ENCODE measurements at places on chromosomes 13 and 19. TPM values are rescaled to one million over a fixed set of nuclear protein-coding genes. Genes with fewer than 3 reads are reported as not detected.

CGB2 gene
- not detected for total RNA-seq

GADD45B gene
- 88.8 TPM for total RNA-seq

NLRP7 gene
- total RNA-seq = not detected

ZNF540 gene
- total RNA-seq = not detected

KANK3 gene
- 5.4 TPM for total RNA-seq

GZMM gene
- total RNA-seq = 0.38 TPM

CALR3 gene
- total RNA-seq = not detected

NUMBL gene
- total RNA-seq = 77.5 TPM

RDH8 gene
- total RNA-seq = 0.27 TPM

SULT2B1 gene
- 16.8 TPM for total RNA-seq

MRPL57 gene
- total RNA-seq = 24.8 TPM

AMER2 gene
- total RNA-seq = not detected

CNFN gene
- total RNA-seq = 55.2 TPM

DACT3 gene
- 0.22 TPM for total RNA-seq

SERP2 gene
- total RNA-seq = not detected

IGFL1 gene
- total RNA-seq = 2.0 TPM

NALCN gene
- 4.5 TPM for total RNA-seq

EVI5L gene
- total RNA-seq = 1.5 TPM

ILF3 gene
- total RNA-seq = 173 TPM

COMP gene
- 0.16 TPM for total RNA-seq

KATNAL1 gene
- total RNA-seq = 6.3 TPM

ANGPTL8 gene
- total RNA-seq = not detected

CCDC70 gene
- not detected for total RNA-seq

HIF3A gene
- total RNA-seq = not detected

SHISA7 gene
- not detected for total RNA-seq

Measured in A549 treated with GW870086 at 1 μM for 4 hours (cell line).